ENCODE measurements at places on chromosomes 6 and 20.
A peak's percentile ranks its signal among the peaks of the same experiment; 100 is the strongest.

DNA sequence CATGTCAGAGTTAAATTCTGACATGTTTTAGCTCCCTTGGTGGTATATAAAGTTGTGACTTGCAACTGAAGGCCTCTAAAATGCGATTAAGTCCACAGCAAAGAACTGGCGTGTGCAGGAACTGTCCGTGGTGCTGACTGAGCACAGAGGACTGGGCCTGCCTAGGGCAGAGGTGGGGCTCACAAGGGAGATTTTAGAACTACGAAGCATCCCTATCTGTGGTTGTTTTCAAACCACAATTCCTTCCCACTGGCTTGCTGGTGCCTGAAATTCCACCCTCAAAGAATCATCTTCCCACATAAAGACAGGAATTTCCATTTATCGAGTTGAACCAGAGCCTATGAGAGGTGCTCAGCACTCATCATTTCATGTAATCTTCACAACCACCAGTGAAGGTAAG is 30.1 kb downstream of the RIMS4 start:
- DNase-seq = peak; percentile 6

GRCh38 chr6:153149891-153150290 is 18.8 kb upstream of the RGS17 start:
- no peak for DNase-seq

DNA sequence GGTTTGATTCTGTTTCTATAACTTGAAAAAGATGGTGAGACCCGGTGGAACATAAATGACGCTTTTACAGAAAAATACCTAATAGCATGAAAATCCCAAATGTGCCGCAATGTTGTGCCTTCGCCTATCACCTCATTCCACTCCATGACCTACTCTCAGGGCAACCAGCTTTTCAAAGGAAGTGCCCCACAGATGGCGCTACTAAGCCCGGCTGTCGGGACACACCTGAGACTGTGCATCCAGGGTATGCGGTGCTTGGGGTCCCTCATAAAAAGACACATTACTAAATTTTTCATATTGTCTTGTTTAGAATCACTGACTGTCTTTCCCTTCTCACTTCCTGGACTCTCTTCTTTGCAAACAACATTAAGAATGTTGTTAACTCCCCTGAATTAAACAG is 145.5 kb upstream of the RPS6KA2 start:
- DNase-seq = no peak

DNA sequence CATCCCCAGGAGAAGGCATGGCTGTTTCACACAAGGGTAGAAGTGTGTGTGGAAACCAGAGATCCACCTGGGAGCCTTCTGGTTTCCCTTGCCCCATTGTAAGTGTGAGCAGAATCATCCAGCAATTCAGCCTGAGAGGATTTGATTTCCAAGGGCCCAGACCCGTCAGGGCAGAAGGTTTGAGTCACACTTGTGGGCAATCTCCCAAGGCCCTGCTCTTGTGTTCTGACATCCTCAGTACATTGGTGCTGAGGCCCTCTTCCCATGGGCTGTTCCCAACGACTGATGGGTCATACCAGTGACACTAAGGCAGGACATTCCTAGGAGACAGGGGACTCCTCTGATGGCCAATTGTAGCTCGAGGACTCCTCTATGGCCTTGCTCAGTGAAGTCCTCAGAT is 58.2 kb upstream of the POLR1H start:
- no peak for DNase-seq

DNA sequence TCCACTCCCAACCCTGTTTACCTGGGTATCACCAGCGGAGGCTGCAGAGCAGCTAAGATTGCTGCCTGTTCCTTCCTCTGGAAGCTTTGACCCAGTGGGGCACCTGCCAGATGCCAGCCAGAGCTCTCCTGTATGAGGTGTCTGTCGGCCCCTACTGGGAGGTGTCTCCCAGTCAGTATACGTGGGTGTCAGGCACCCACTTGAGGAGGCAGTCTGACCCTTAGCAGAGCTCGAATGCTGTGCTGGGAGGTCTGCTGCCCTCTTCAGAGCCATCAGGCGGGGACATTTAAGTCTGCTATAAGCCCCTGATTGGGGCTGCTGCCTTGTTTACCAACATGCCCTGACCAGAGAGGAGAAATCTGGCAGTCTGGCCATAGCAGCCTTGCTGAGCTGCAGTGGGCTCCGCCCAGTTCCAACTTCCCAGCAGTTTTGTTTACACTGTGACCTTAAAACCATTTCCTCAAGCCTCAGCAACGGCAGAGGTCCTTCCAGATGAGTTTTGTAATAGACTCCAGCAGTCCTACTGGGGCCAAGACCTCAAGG is 2.8 kb downstream of the RAET1E start:
- DNase-seq = no peak

DNA sequence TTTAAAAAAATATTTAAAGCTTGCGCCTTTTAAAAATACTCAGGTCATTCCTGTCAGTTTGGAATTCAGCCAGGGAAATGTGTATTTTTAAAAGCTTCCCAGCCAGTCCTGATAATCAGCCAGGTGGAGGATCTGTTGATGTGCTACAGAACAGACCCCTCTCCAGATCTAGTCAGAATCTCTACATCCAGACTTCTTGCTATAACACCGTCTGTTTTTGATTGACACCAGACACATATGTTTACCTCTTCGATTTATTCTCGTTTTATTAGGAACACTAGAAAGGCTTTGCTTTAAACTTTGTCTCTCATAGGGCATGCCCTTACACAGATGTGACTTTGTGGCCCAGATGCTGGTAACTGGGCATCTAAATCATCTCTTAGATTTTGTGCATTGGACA is 11.7 kb downstream of the PARD6B start:
- DNase-seq = no peak

- no peak for DNase-seq
Measured at GRCh38 chr6:63839485-63839884, 203.9 kb downstream of the PHF3 start.

- DNase-seq = no peak
Measured at GRCh38 chr20:5002077-5002413, 735 bp upstream of the SLC23A2 start.
